ENCODE measurements at places on chromosomes 11 and 22. TPM values are rescaled to one million over a fixed set of nuclear protein-coding genes. Genes with fewer than 3 reads are reported as not detected.
A peak's percentile ranks its signal among the peaks of the same experiment; 100 is the strongest.

The DDIAS gene
- total RNA-seq, result 0.22 TPM

The GSTT2B gene
- 21.1 TPM for total RNA-seq

The ENDOD1 gene
- 13.3 TPM for total RNA-seq

The MIOX gene
- total RNA-seq, result not detected

The OR5P2 gene
- not detected for total RNA-seq

The ZFTA gene
- total RNA-seq, result 14.3 TPM

The PTPN5 gene
- total RNA-seq, result 3.8 TPM

The WNT7B gene
- not detected for total RNA-seq

DNA sequence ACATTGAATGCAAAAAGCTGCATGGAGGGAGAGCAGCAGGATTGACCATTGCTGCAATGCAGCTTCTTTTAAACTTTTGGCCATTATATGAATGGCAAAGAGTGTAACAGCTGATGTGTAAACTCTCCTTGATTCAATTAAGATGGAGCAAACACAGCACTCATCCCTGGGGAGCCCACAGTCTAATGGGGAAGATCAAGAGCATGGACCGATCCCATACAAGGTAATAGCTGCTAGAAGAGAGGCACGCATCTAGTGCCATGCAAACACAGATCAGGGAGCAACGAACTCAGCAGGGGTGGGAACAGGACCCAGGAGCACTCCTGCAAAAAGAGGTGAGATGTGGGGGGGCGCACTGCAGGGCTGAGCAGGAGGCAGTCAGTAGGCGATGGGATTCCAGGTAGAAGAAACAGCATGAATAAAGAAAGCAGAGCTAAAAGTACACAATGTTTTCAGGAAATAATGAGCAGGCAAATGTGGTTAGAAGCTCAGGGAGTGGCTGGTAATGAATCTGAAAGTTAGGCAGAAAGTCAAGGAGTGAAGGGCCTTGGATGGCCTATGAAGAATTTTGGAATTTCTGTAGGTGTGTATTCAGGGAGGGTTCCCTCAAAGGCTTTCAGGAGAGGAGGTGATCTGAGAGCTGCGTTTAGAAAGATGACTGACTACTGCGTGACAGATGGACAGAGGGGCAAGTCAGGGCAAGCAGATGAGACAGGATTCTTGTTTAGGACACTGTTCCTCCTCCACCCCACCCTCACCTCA is 17.2 kb upstream of the BMAL1 start:
- DNase-seq, result no peak

DNA sequence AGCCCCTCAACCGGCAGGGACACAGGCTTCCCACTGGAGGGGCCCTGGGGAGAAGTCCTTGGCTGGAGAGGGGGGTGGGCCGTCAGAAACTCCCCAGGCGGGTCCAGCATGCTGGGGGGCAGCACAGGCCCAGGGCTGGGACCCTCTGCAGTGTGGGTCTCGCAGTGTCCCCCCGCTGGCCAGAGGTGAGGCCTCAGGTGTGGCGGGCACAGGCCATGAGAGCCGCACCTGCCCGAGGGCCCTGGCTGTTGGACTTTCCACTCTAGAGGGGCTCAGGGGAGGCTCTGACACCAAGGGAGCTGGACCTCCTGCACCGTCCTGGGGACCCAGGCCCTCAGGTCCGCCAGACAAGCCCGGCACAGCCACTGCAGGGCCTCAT is 10.7 kb upstream of the PIM3 start:
- DNase-seq, result no peak

GRCh38 chr11:12017865-12018453 is 9.5 kb upstream of the DKK3 start:
- DNase-seq, result no peak

GRCh38 chr22:17077255-17077654 is 7.5 kb upstream of the IL17RA start:
- DNase-seq, result no peak

- no peak for DNase-seq
Observed at GRCh38 chr11:8747173-8747572, 64.6 kb downstream of the RPL27A start.

DNA sequence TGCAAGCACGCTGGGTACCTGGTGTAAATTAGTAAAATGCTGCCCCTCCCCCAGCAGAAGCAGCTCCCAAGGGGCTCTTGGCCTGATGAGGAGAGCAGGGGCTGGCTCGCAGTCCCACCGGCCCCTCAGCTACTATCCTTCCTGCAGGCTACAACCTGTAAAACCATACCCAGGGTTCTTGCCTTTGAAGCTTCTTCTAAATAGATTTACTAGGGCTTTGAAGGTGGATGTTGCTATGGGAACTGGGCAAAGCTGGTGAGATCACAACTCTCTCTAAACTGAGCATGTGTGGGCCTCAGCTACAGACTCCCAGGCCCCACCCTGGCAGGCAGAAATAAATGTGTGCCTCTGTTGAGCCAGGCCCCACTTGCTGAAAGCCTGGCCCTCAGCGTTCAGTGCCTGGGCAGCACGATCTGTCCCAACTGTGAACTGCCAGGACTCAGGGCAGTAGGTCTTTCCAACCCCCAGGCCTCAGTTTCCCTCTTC is 18.5 kb downstream of the CD5 start:
- DNase-seq, result no peak

GRCh38 chr11:78840200-78840599 is 265.5 kb upstream of the NARS2 start:
- no peak for DNase-seq

GRCh38 chr11:76090174-76090573 is 116.1 kb downstream of the WNT11 start:
- DNase-seq, result no peak

DNA sequence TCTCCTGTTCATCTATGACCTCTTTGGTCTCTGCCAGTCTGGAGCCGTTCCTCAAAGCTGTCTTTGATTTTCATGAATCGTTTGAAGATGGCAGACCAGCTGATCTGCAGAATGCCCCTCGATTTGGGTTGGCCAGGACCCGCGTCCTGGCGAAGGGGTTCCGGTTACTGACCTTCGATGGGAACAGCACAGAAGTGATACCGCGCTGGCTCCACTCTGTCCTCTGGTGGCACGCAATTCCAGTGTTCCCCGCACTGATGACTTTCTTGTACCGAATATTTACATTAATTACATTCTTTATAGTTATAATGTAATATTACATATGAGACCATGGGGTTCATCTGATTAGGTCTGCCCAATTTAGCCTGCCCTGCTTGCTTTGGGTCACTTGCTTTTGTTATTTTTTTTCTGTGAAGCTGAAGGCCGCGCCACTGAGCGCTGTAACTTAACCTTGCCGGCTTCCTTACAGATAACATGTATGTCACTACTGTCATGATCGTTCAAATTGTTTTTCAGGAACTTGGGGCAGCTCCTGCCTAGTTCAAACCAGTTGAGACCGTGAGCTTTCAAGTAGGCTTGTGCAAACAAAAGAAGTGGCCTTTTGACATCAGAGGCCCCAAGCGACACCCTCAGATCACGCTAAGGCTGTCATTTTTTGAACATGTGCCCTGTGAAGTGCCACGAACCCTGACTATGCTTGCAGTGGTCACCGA is 4.1 kb upstream of the USP18 start:
- DNase-seq, result peak; percentile 7

DNA sequence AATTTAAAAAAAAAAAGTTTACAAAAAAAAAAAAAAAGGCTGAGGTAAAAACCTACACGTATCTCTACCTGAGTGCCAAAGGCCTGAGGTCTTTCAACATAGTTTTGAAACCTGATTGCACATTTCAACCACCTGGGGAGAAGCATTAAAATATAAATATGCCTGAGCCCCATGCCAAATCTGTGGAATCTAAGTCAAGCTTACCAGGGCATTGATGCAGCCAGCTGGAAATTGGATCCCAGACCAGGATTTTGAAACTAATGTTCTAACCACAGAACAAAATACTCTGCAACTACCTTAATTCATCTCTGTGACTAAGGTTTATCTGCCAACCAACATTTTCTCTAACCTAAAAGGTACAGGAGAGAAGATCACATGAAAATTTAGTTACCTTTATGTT is 38.8 kb upstream of the CHRNA10 start:
- no peak for DNase-seq

- no peak for DNase-seq
Observed at GRCh38 chr11:35287344-35287890, 131.9 kb downstream of the SLC1A2 start.

DNA sequence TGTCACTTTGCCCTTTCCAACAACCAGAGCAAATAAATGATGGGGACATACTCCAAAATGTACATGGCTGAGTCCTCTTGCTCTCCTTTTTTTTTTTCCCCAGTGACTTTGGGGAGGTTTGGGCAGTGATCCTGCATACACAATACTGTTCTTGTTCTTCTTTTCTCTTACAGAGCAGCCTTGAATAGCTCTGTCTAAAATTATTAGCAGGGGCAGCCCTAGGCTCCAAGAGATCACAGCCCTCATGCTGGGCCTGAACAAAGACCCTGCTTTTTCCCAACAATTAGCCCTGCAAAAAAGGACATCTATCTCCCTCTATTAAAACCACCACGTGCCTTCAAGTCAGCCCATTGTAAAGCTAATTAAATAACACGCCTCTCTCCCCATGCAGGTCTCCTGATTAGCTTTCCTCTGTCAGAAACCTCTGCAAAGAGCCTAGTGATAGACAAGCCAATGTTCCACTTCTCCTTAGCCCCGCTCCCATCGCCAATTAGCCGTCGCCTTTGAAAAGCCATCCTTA is 54.7 kb downstream of the ETS1 start:
- no peak for DNase-seq

DNA sequence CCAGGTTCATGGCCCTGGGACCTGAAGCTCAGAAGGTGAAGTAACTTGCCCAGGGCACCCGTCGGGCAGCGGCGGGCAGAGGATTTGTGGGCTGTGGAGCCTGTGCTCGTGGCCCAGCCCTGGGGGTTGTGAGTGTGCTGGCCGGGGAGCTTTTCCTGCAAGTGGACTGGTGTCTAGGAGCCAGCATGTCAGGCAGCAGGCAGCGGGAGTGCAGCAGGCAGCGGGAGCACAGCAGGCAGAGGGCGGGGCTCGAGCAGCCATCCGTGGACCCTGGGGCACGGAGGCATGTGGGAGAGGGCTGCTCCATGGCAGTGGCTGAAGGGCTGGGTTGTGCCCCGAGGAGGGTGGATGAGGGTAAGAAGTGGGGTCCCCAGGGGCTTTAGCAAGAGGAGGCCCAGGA is 72.7 kb upstream of the PPP6R3 start:
- DNase-seq, result no peak

DNA sequence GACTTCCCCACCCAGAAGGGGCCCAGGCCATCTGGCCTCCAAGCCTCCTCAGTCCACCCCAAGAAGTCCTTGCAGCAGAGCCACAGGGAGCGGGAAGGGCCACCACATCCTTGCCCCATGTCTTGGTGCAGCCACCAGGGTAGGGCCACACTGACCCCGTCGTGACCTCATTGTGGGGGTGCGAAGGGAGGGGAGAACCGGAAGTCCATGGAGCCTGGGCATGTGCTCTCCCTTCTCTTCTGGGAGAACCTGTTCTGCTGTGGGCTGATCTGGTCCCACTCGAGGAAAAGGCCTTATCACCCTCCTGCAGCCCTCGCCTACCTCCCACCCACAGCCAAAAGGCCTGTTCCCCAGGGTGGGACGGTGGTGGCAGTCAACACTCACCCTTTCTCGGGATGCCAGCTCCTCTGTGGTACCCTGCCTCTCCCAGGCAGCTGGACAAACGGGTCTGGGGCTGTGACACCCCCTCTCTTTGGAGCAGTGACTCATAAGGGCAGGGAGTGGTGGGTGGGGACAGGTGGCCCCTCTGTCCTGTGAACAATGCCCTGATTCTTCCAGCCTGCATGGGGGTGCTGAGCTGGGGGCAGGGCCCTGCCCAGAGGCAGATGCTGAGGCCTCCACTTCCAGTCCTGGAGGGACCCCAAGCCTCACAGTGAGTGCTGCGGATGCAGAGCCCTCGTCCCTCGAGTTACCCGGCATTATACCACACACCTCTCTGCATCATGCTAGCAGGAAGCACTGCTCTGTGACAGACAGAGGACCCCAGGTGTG is 14.6 kb upstream of the CTSD start:
- no peak for DNase-seq

- no peak for DNase-seq
Observed at GRCh38 chr11:64677441-64678023, 45.5 kb downstream of the NRXN2 start.

DNA sequence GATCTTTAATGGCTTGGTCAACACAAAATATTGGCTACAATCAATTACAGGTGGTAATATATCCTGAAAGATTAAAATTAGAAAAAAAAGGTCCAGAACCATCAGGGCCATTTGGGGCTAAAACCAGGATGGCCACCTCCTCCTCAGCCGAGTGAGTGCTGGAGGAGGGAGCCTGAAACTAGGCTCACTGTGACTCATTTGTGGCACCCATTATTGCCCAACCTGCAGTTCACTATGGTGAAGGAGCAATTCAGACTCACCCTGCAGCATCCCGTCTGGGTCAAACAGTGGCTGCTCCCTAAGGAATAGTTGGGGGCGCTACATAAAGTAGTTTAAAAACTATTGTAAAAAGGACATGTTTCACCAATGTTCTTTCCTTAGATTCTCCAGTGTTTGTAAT is 60.7 kb downstream of the GLYATL1 start:
- no peak for DNase-seq

DNA sequence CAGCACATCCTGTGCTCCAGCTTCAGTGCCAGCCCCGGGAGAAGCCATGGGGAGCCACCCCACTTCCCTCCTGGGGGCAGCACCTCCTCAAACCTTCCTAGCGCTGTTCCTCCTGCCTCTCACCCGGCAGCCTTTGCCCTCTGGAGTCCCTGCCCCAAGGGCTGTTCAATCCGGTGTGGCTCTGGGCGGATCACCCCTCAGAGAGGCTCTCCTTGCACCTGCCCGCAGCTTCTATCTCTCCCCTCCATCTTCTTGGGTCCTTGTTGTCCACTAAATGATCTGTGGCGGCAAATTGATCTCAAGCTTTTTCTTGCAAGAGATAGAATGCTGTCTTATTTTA is 18.1 kb upstream of the CDKN1C start:
- no peak for DNase-seq

GRCh38 chr11:10459029-10459970 is 4.2 kb downstream of the AMPD3 start:
- no peak for DNase-seq

DNA sequence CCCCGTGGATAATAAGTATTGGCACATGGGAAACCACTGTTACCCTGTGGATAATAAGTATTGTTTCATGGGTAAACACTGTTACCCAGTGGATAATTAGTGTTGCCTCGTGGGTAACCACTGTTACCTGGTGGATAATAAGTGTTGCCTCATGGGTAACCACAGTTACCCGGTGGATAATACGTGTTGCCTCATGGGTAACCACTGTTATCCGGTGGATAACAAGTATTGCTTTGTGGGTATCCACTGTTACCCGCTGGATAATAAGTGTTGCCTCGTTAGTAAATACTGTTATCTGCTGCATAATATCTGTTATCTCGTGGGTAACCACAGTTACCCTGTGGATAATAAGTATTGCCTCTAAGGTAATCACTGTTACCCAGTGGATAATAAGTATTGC is 25.5 kb upstream of the NXPE4 start:
- no peak for DNase-seq

GRCh38 chr22:26134654-26135330 is 34.5 kb upstream of the SEZ6L start:
- DNase-seq, result no peak

GRCh38 chr22:34000879-34001526 is 80.7 kb upstream of the LARGE1 start:
- no peak for DNase-seq

GRCh38 chr11:21534288-21534687 is 658.6 kb upstream of the ANO5 start:
- DNase-seq, result no peak

Measured in cardiac septum (tissue), 1 donor.